Stimulated activated CD8-positive, alpha-beta memory T cell treated with anti-CD3 and anti-CD28 coated beads, Interleukin-7, amount 100 ng/mL, for 24 hours (primary cell): ENCODE measurements at places on chromosomes 5 and 9.

DNA sequence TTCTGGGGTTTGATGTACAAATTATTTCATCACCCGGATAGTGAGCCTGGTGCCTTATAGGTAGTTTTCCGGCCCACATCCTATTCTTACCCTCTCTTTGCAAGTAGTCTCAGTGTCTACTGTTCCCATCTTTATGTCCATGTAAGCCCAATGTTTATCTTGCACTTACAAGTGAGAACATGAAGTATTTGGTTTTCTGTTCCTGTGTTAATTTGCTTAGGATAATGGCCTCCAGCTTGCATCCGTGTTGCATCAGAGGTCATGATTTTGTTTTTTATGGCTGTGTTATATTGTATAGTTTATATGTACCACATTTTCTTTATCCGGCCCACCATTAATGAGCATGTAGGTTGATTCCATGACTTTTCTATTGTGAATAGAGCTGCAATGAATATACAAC, 136.5 kb downstream of the PRR16 start:
- DNase-seq = no peak

GRCh38 chr5:63141591-63141990, 563.0 kb downstream of the LRRC70 start:
- no peak for DNase-seq

DNA sequence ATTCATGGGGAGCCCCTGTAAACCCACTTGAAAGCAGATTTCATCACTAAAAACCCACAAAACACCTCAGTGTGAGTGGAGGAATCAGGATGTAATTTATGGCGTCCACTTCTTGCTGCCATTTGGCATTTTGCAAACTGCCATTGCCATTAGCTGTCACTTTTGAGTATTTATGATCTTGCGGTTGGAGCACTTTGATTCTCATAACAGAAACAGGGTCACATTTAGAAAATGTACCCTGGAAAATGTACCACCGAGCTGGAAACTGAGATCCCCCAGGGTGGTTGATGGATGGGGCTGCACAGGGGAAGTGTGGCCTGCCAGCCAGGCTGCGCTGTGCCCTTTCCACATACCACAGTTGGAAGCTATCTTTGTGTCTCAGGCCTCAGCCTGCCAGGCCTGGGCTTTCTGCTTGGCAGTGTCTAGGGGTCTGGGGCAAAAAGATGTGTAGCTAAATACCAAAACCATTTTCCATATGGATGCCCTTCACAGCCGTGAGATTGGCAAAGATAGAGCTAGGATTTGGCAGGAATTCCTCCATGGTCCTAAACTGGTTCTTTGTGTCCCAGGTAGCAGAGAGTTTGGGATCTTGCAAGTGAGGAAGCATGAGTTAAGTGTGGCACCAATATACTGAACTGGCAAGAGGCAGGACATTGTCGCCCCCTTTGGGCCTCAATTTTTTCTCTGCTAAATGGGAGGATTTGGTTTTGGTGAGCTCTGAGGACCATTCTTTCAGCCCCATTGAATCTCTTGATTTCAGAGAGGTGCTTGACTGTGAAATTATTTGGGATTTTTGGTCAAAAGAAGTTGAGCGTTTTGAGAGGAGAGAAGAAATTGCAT, 46.2 kb downstream of the GALNT10 start:
- DNase-seq = no peak

DNA sequence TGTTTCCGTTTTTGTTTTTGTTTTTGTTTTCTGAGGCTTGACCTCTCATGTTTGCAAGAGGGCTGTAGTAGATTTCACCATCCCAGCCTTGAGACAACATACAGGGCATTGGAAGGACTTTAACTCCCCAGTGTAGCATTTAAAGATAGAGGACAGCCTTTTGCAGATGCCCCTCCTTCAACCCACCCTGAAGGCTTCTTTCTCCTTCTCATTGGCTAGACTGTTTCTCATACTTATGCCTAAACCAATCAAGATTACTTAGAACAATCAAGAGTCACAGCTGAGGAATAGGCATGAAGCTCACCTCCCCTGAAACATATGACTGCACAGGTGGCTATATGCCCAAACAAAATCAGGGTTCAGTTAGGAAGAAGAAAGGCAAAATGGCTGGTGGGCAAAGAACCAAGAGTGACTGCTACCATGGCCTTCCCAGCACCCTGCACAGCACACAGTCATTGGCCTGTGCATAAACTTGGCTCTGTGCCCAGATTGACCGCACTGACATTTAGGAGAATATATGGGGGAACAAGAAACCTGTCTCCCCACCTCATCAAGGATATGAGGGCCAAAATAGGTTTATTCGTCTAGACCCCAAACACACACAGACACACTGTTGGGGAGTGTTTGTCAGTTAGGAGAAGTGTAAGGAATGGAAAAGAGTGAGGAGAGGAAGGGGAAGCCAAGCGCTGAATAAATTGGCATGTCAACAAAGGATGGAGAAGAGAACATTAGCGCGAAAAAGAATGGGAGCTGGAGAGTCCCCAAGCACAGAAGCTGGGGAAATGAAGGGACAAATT, 137.3 kb upstream of the RANBP3L start:
- no peak for DNase-seq

DNA sequence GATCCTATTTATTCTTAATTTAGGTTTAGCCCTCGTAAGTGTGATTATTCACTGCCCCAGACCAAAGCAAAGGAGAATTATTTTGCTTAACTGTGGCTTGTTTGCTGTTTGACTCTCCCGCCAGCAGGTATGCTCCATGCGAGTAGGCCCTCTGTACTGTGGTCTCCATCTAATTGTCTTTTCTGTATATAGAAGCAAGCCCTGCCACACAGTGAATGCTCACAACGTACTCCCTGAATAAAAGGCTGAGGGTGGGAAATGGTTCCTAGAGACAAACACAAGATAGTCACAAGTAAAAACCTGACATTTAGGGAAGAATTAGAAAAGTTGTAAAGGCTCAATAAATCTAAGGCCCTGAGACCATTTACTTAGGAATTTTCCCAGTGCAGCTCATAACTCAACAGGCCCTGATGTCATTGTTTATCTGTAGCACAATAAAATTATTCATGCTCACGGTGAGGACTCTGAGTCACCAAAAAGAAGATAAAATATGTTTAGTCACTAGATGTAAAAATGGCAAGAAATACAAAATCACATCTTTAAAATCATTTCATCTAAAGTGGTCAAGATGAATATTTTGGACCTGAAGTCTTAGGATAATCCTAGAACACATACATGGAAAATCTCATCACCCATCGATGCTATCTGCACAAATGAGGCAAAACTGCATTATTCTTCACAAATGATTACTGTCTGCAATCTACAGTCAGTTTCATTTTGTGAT, 473.2 kb downstream of the ENC1 start:
- no peak for DNase-seq

- no peak for DNase-seq
These were observed 108.5 kb upstream of the OTULINL start for GRCh38 chr5:14472986-14473567.

DNA sequence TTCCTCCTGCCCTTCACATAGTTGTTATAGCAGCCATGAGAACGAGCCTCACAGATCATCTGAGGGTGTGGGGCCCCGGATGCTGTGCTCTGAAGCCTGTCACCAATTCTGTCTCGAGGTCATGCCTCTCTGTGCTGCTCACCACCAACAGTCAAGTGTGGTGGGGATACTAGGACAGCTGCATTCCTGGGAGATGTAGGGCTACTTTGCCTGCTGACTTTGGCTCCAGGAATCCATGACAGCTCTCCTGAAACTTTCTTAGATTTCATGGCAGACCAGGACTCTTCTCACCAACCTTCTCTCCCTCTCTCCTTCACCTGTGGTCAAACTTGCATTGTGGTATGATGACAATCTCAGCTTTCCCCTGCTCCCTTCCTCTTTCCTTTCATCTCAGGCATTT, 395.9 kb downstream of the PSAT1 start:
- no peak for DNase-seq

GRCh38 chr5:94908889-94909480, 290.5 kb downstream of the SLF1 start:
- DNase-seq = no peak

DNA sequence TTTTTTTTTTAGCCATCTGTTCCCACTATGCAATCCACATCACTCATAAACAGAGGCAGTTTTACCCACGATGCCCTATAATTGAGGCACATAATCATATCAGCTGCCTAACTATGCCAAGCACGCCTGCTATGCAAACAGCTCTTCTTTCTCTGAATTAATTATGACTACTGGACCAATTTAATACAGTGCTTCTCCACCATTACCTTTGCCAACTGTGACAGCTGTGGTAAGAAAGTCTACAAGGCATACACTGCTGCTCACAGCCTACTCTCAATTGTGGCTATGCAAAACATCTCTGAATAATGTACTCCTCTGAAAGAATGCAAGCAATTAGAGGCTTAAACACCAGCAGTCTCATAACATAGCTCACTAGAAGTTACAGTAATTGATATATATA, 97.1 kb downstream of the DTWD2 start:
- DNase-seq = no peak

DNA sequence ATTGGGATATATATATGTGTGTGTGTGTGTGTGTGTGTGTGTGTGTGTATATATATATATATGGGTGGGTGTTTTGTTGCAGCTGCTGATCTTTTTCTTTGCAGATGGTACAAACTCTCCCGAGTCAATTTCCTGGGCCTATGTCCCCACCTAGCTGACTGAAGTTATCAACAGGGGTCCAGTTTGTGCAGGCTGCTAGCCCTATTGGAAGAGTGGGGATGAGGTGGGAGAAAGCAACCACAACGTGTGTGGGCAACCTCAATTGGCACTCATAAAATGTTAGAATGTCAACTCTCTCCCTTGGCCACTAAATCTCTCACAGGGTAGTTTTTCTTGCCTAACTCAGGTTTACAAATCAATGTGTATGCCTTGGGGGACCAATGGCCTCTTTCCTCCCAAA, 5.6 kb downstream of the NR4A3 start:
- DNase-seq = no peak

- no peak for DNase-seq
These were observed 148.5 kb downstream of the NMUR2 start for GRCh38 chr5:152256580-152256979.

DNA sequence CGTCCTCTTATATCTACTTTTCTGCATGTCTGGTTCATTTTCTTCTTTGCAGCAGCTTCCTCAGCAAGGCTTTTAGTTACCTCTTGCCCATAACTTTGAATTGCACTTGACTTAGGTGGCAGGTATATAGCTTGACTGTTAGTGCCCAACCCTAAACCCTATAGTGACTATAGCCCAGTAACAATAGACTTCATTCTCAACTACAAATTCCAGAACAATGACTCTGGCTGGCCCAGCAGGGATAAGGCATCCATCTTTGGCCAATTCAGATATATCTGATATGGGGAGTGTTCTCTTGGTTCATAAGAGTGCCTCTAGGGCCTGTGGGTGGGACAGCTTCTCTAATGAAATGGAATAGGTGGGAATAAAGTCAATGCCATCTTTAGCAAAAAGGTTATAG, 246.2 kb downstream of the DMRT2 start:
- DNase-seq = no peak

DNA sequence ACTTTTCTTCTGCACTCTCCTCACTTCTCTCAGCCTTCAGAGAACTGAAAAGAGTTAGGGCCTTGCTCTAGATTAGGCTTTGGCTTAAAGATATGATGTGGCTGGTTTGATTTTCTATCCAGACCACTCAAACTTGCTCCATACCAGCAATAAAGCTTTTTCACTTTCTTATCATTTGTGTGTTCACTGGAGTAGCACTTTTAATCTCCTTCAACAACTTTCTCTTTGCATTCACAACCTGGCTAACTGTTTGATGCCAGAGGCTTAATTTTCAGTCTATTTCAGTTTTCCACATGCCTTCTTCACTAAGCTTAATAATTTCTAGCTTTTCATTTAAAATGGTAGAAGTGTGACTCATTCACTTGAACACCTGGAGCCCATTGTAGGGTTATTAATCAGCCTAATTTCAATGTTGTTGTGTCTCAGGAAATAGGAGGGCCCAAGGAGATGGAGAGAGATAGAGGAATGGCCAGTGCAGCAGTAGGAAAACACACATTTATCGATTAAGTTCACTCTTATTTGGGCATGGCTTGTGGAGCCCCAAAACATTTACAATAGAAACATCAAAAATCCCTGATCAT, 5.9 kb downstream of the ATPSCKMT start:
- DNase-seq = no peak

DNA sequence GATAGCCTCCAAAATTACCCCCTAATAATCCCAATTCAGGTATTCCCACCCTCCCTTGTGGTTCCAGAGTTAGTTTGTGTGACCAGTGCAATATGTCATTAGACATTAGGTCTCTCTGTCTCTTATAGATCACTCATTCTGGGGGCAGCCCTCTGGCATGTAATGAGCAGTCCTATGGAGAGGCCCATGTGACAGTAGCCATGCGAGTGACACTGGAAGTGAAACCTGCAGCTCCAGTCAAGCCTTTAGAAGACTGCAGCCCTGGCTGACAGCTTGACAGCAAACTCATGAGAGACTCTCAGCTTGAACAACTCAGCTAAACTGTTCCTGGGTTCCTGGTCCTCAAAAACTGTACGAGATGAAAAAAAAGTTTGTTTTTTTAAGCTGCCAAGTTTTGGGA, 54.0 kb upstream of the HSPB3 start:
- DNase-seq = no peak

- no peak for DNase-seq
These were observed 39.2 kb downstream of the MARCHF11 start for GRCh38 chr5:16140417-16140816.

- DNase-seq = no peak
These were observed 80.8 kb downstream of the TLR4 start for GRCh38 chr9:117784996-117785395.

DNA sequence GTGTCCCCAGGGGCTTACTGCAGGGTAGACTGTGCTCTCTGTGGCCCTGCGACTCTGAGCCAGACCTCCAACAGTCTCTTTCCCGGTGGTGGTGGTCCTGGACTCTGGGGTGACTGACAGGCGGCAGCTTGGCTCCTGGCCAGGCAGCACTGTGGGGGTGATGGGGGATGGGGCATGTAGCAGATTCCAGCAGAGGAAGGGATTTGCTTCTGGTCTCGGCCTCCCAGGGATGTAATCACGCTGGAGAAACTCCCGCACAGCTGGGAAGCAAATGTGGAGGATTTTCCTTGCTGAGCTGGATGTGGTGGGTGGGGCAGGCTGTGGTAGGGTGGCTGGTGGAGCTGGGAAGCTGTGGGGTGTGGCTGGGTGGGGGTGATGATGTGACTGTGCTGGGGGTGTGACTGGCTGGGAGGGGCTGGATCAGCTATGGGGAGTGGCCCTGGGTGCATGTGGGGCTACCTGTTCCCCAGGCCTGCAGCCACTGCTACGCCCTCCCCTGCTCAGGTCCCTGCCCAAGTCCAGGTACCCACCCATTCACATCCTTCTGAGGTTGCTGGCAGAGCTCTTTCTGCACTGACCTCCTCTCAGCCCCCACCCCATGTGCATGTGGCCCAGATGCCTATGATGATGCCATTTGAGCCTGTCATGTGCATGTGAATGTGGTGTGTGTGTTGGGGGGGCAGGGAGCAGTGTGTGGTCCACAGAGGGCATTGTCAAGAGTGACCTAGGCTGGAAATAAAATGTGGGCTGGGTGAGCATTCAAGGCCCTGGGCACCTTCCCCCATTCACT, 3.8 kb downstream of the NDST1 start:
- no peak for DNase-seq

DNA sequence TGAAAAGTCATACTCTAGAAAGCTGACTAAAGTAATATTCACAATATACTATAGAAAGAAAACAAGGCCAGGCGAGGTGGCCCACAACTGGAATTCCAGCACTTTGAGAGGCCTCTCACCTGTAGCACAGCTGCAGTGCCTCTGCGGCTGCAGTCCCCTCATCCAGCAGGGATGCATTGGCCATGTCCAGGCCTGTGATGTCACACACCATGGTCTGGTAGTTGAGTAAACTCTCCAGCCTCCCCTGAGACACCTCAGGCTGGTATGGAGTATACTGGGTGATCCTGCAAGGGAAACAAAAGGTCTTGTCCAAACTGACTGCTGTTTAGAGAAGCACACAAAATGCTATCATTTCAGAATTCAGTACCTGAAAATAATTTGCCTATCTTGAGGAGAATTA, 35.5 kb downstream of the GLDC start:
- no peak for DNase-seq
